ENCODE measurements at places on chromosomes 7 and 10. TPM values are rescaled to one million over a fixed set of nuclear protein-coding genes. Genes with fewer than 3 reads are reported as not detected.
A peak's percentile ranks its signal among the peaks of the same experiment; 100 is the strongest.

- peak; percentile 7 for DNase-seq
Measured at GRCh38 chr7:35241884-35242283, 12.0 kb downstream of the TBX20 start.

- no peak for DNase-seq
Measured at GRCh38 chr10:71763352-71764127, 9.8 kb downstream of the VSIR start.

CREB5 gene
- 5.2 TPM for total RNA-seq

GRCh38 chr7:108557617-108558016 lies 11.9 kb downstream of the THAP5 start:
- no peak for DNase-seq

- DNase-seq = peak; percentile 25
Measured at GRCh38 chr7:114703677-114704076, 218.2 kb upstream of the MDFIC start.

GRCh38 chr10:90787393-90788198 lies 70.2 kb downstream of the HTR7 start:
- DNase-seq = peak; percentile 55

TET1 gene
- total RNA-seq = 3.0 TPM

CCDC172 gene
- total RNA-seq = not detected

POU6F2 gene
- total RNA-seq = not detected

ANKRD61 gene
- total RNA-seq = 0.26 TPM

DNA sequence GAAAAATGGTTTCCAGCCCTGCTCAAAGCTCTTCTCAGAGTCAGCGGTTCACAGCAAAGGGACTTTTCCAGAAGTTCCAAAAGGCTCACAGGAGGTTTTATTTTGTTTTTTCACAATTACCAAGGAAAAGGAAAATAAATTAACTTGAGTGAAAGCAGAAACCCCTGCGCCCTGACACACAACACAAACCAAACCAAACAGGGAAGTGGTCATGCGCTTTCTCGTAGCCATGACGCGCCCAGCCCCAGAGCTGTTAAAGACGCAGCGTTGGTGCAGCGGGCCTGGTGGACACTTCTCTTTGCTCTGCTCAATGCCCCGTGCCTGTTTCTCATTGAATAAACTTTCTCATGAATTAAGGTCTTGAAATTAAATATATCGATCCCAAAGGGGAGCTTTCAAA lies 134.4 kb upstream of the LYZL2 start:
- DNase-seq = no peak

GRCh38 chr10:12589791-12590190 lies 240.4 kb downstream of the CAMK1D start:
- DNase-seq = no peak

GRCh38 chr10:19952224-19953010 lies 136.2 kb downstream of the PLXDC2 start:
- DNase-seq = no peak

SEMA3D gene
- 4.8 TPM for total RNA-seq

DNA sequence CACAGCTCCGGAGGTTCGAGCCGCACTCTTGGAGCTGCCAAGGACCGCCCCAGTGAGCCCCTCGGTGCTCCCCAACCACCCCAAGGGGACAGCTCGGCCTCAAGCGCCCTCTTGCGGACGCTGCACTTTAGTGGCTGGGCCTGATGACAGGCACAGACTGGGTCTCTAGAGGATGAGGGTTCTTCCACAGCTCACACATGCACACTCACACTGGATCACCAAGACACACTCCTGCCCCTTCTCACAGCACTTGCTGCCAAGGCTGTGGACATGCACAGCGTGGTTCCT lies 2.1 kb downstream of the RET start:
- no peak for DNase-seq

LIPM gene
- not detected for total RNA-seq

DNA sequence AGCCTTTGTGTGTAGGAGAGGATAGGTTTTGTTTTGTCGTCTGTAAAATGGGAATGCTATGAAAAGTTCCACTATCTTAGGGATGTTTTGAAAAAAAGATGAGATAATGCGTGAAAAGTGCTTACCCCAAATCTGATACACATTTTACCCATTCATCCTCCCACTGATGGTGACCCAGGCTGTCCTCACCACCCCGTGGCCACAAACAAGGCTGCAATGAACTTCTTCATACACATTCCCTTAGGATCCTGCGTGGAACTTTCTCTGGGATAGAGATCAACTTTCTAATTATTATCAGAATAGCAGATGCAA lies 399 bp upstream of the OGDHL start:
- DNase-seq = no peak

GRCh38 chr7:30612658-30613265 lies 18.1 kb downstream of the GARS1 start:
- DNase-seq = no peak

DNA sequence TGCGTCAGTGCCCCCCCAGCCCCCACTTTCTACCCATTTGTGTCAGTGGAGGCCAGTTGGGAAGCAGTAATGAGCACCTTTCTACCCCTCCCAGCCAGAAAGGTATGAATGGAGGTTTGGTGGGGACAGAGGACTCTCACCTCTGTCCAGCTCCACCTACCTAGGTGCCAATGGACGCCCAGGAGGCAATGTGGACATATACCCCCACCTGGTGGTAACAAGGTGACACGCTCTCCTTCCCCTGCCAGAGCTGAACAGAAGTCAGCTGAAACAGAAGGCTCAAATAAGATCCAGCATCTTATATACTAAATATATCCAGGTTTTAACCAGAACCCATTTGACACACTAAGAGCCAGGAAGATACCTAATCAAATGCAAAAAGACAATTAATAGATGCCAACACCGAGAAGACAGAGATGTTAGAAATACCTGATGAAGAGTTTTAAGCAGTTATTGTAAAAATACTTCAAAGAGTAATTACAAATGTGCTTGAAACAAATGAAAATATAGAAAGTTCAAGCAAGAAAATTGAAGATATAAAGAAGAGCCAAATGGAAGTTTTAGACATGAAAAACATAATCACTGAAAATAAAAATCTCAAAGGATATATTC lies 18.4 kb upstream of the SORCS3 start:
- DNase-seq = peak; percentile 51

DNA sequence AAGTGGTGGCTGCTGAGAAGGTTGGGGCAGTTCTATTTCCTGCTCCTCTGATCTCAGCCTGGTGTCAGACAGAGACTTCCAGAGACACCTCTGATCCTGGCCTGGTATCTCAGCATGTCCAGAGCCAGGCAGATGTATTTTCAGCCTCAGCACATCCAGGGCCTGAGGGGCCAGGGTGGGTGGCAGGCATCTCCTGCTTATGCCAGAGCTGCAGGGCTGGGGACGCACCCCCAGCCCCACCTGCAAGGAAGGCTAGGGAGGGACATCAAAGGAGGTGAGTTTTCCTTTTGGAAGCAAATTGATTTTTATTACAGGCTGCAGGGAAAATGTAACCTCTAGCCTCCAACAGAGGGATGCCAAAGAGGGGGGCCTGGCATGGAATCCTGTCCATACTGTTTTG lies 36.7 kb downstream of the CFAP46 start:
- DNase-seq = no peak

GRCh38 chr10:100349087-100349486 lies 2.1 kb downstream of the SCD start:
- DNase-seq = no peak

GRCh38 chr7:11988186-11988585 lies 156.2 kb upstream of the THSD7A start:
- DNase-seq = no peak

DNA sequence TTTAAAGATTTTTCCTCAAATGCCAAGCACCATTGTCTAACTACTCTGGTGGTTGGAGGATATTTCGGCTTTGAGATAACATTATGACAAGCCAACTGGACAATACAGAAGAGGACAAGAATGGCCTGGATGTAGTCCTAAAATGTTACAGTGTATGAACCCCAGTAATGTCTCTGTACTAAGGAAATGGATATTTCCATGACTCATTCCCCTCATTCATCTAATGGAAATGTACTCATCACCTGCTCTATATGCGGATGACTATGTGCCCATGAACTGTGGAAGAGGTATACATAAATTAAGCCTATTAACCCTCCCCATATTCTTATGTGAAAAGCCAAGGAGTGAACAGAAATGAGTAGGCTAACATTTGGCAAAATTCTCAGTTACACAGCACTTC lies 207.9 kb downstream of the CACNA2D1 start:
- DNase-seq = peak; percentile 18

DNA sequence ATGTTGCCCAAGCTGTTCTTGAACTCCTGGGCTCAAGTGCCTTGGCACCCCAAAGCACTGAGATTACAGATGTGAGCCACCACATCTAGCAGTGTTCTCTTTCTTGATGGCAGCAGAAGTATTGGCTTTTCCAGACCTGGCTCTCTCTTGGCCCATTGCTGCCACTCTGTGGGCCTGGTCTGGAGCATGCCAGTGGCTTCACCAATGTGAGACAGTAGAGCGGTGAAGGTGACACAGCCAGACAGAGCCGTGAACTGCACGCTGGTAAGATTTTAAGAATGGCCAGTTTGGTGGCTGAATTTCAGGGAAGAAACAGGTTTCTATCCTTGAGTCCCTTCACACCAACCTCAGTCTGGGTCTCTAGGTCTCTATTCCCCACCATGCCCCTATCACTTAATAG lies 552.7 kb upstream of the NRP1 start:
- no peak for DNase-seq

Measured in PC-3 (cell line).